Naive thymus-derived CD4-positive, alpha-beta T cell (primary cell): ENCODE measurements at places on chromosomes 12 and 14. TPM values are rescaled to one million over a fixed set of nuclear protein-coding genes. Genes with fewer than 3 reads are reported as not detected.

SLC10A1 gene
- not detected for polyA plus RNA-seq

CLEC4A gene
- 2.1 TPM for polyA plus RNA-seq

KERA gene
- not detected for polyA plus RNA-seq

TOMM20L gene
- polyA plus RNA-seq, result not detected

RERG gene
- polyA plus RNA-seq, result not detected

CLEC1B gene
- not detected for polyA plus RNA-seq

RNASE2 gene
- polyA plus RNA-seq, result 0.30 TPM

ACTN1 gene
- 390 TPM for polyA plus RNA-seq

GRIN2B gene
- polyA plus RNA-seq, result not detected

PRB2 gene
- not detected for polyA plus RNA-seq

IQSEC3 gene
- polyA plus RNA-seq, result 0.97 TPM

NDRG2 gene
- 29.2 TPM for polyA plus RNA-seq

AMHR2 gene
- polyA plus RNA-seq, result not detected

VPS33A gene
- 18.0 TPM for polyA plus RNA-seq

TAS2R31 gene
- polyA plus RNA-seq, result 0.26 TPM

RNASE3 gene
- polyA plus RNA-seq, result not detected

AQP6 gene
- not detected for polyA plus RNA-seq

CLEC1A gene
- not detected for polyA plus RNA-seq

CAPS2 gene
- polyA plus RNA-seq, result 3.3 TPM

ZNF605 gene
- 1.6 TPM for polyA plus RNA-seq

GEMIN2 gene
- 16.1 TPM for polyA plus RNA-seq

LRP1-AS gene
- not detected for polyA plus RNA-seq

CIROP gene
- polyA plus RNA-seq, result not detected

CD163 gene
- 0.05 TPM for polyA plus RNA-seq

CD27 gene
- polyA plus RNA-seq, result 590 TPM

SRRM4 gene
- polyA plus RNA-seq, result not detected
